AG09319 (cell line): ENCODE measurements at places on chromosomes 3 and 15.

GRCh38 chr15:76451540-76451939, 115.0 kb downstream of the ISL2 start:
- no peak for DNase-seq

- no peak for DNase-seq
Measured at GRCh38 chr3:158935846-158936245, 134.0 kb downstream of the MFSD1 start.

GRCh38 chr3:71754610-71755253, 1.1 kb downstream of the GPR27 start:
- DNase-seq, result no peak

GRCh38 chr3:43995547-43996378, 245.9 kb upstream of the TOPAZ1 start:
- no peak for DNase-seq

DNA sequence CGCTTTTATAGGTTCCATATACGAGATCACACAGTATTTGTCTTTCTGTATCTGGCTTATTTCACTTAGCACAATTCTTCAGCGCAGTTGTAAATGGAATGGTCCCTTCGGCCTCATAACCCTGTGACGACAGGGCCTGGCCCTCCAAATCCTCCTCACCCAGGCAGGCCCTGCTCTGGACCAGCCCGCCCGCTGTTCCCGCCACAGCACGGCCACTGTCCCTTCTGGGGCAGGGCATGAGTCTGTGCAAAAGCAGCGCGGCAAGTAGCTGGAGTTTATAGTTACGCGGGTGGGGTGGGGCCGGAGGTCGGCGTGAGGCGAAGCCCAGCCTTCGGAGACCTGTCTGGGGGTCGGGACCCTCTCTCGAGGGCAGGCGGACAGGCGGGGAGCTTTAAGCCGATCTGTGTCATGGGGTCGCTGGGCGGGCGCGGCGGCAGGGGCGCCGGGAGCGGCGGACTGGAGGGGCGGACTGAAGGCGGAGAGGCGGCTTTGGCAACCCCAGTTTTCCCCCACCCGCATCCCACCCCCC, 543 bp downstream of the ARPIN start:
- no peak for DNase-seq

DNA sequence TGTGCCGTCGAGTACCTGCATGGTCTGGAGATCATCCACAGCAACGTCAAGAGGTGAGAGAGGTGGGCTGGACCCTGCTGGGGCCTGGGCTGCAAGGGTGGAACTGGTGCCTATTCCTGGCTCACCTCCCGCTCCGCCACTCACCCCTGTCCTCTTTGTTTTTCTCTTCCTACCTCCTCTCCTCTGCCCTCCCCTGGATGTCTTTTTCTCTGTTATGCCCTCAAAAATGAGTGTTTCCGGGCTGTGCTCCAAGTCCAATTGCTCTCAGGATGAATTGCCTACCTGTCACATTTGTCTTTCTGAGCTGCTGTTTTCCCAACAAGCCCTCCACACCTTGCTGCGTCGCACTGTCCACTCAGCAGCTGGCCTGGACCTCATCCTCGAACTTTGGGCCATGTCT, 28.5 kb upstream of the TATDN2 start:
- DNase-seq, result no peak

- no peak for DNase-seq
Measured at GRCh38 chr3:58144478-58145325, 66.1 kb downstream of the DNASE1L3 start.

DNA sequence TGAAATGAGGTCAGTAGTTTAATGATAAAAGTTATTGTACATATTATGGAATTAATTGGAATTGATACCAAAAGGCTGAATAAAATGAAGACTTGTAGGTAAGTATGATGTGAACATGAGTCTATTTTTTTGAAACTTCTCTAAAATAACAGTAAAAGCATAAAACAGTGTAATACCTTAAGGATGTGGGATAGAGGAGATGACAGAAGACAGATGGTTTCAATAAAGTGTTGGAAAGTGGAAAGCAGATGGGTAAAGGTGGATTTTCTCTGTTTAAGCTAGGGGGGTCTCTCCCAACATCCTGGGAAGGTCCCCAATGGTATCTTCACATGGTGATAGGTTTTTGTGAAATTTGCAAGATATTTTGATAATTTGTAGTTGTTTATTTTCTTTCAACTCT, 41.6 kb downstream of the GMPS start:
- no peak for DNase-seq

GRCh38 chr15:98650417-98651035, 2.2 kb downstream of the IGF1R start:
- no peak for DNase-seq

- peak; percentile 54 for DNase-seq
Measured at GRCh38 chr3:119352863-119353527, 58.8 kb downstream of the ARHGAP31 start.

DNA sequence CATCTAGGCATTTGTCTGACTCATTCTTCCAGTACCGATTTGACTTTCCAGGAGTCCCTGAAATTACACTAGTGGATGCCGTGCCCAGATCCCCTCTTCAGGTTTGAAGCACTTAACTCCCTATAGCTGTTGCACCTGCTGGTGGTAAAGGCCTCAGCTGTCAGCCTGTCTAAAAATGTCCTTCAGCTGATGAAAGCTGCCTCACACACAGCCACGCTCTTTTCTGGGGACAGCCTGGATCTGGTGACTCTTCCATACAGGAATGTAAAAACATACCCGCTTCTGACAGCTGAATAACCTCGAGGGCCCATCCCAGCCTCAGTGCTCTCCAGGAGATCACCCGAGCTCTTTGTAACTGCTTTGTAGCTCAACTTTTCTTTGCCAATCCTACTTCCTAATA, 534.1 kb upstream of the GRM7 start:
- DNase-seq, result no peak

GRCh38 chr15:89783861-89784685, 7.9 kb downstream of the MESP2 start:
- DNase-seq, result no peak

GRCh38 chr3:9098716-9099675, 135.7 kb upstream of the RAD18 start:
- DNase-seq, result no peak

- no peak for DNase-seq
Measured at GRCh38 chr3:170813266-170813665, 56.7 kb downstream of the RPL22L1 start.

GRCh38 chr3:24182756-24183155, 237.7 kb downstream of the NR1D2 start:
- no peak for DNase-seq
